ENCODE measurements at places on chromosomes 6 and 20. TPM values are rescaled to one million over a fixed set of nuclear protein-coding genes. Genes with fewer than 3 reads are reported as not detected.

- no peak for DNase-seq
These were observed 28.8 kb downstream of the IMPG1 start for GRCh38 chr6:76043690-76044089.

DNA sequence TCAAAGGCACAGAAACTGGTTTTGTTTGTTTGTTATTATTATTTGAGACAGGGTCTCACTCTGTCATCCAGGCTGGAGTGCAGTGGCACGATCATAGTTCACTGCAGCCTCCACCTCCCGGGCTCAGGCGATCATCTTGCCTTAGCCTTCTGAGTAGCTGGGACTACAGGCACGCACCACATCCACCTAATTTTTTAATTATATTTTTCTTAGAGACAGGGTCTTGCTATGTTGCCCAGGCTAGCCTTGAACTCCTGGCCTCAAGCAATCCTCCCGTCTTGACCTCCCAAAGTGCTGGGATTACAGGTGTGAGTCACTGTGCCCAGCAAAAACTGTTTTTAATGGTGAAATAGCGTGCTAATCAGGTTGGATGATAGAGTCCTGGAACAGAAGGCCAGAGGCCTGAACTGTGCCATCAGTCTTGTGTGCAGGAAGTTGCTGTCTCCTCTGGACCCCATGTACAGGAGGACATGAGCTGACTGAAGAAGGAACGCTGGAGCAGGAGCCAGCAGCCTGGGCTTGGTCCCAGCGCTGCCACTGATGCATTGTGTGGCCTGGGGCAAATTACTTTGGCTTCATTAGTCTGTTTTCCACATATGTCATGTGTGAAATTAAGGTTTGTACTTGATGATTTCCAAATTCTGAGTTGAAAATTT, 4.9 kb downstream of the TM9SF4 start:
- no peak for DNase-seq

DNA sequence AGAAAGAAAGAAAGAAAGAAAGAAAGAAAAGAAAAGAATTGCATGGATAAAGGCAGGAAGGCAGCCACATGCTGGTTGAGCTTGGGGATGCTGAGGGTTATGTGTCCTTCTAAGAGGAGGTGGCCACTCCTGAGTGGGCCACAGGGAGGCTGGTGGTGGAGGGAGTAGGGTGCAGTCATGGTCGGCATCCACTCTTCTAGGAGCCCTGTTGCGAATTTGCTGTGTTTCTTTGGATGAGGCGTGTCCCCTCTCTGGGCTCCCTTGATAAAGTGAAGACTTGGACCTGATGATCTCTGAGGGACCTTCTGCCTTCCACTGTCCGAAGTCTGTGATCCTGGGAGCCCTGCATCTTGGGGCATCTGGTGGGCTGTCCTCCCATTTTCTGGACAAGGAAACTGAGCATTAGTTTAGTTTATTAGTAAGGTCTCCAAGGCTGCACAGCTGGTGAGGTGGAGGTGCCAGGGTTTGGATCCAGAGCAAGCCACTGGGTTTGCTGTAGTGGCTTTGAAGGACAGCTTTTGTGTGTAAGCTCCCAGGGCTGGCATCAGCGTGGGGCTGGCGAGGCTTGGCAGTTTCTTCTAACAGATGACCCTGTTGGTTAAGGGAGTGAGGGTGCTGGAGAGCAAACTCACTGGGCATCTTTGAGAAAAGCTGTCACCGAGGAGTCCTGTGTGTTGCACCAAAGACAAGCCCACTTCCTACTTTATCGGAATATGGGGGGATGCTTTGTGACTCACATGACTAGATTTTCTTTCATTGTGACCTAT, 4.3 kb downstream of the DLGAP4 start:
- DNase-seq, result no peak

SIGLEC1 gene
- 3.5 TPM for total RNA-seq

- DNase-seq, result no peak
These were observed 68.5 kb upstream of the SRSF6 start for GRCh38 chr20:43389211-43389610.

DNA sequence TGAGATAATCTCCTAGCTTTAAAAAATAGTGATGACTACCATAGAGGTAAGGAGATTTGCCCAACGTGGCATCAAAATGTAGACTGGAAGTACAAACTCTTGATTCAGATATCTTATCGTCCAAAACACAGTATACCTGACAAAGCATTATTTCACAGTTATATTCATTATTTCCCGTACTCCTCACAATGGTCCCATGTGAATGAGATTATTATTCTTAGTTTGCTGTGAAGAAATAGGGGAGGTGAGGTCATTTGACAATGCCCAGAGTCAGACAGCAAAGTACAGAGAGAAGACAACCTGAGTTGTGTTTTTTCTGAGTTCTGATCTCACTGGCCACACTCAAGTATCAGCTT, 1.2 kb upstream of the TFB1M start:
- DNase-seq, result no peak

POM121L2 gene
- not detected for total RNA-seq

- no peak for DNase-seq
These were observed 1.5 kb downstream of the PABPC1L start for GRCh38 chr20:44911264-44911921.

DNAH8 gene
- 0.89 TPM for total RNA-seq

DNA sequence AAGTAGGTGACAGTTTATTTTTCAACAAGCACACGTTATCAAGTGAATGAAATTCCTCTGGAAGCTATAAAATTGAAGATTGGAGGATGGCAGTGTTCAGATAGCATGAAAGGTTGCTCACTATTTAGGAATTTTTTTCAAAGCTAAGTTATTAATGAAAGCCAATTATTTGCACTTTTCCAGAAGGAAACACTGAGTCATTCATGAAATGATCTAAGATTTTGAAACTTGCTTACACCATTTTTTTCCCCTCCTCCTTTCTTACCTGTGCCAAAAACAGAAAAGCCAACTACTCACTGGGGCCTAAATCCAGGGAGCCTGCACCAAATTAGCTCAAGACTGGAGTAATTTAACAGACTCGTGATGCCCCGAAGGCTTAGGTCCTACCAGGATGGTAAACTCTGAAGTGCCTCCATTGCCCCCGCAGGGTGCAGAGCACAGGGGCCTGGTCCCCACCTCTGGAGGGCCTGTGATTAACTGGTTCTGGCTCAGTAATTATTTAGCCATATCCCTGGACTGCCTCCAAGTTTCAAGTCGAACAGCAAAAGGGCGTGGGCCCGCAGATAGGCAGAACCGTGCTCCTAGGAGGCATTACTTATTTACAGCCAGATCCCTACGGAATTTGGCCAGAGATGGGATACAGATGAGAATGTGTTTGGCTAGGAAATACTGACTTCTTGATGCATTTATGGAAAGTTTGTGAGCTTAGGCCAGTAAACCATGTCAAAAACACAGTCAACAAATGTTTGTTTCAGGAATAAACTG, 28.0 kb upstream of the ZNF217 start:
- DNase-seq, result peak; percentile 92

GRCh38 chr6:88294702-88295101, 128.6 kb upstream of the CNR1 start:
- no peak for DNase-seq

ADISSP gene
- total RNA-seq, result 14.4 TPM

BPHL gene
- total RNA-seq, result 13.7 TPM

- no peak for DNase-seq
These were observed 136.6 kb downstream of the SYNDIG1 start for GRCh38 chr20:24605937-24606455.

OTOR gene
- not detected for total RNA-seq

- DNase-seq, result no peak
These were observed 8.7 kb downstream of the B4GALT5 start for GRCh38 chr20:49704932-49705336.

ASF1A gene
- total RNA-seq, result 21.3 TPM

PRDM13 gene
- not detected for total RNA-seq

MATN4 gene
- 0.99 TPM for total RNA-seq

DNA sequence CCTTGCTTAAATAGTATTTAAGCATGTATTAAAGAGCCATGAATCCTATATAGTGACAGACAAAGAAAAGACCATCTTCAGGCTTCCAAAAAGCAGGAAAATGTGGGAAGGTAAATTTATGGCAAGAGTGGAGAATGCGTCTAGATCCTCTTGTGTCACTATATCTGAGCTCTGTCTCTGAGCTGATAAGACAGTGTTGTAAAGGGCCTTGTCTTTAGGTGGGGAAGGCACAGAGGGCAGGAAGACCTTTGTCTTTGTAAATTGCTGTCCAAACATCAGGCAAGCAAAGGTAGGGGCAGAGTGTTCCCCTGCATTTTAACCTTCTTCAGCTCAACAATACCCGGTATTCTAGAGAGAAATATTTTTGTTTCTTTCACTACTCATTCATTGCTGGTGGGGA, 33.9 kb upstream of the MBOAT1 start:
- no peak for DNase-seq

- DNase-seq, result no peak
These were observed 71.1 kb downstream of the TASP1 start for GRCh38 chr20:13567663-13568062.

CNKSR3 gene
- 8.5 TPM for total RNA-seq

Measured in skin of body (tissue), 3 donors.